NCI-H2107 (cell line): ENCODE measurements at places on chromosomes 13 and 19.

DNA sequence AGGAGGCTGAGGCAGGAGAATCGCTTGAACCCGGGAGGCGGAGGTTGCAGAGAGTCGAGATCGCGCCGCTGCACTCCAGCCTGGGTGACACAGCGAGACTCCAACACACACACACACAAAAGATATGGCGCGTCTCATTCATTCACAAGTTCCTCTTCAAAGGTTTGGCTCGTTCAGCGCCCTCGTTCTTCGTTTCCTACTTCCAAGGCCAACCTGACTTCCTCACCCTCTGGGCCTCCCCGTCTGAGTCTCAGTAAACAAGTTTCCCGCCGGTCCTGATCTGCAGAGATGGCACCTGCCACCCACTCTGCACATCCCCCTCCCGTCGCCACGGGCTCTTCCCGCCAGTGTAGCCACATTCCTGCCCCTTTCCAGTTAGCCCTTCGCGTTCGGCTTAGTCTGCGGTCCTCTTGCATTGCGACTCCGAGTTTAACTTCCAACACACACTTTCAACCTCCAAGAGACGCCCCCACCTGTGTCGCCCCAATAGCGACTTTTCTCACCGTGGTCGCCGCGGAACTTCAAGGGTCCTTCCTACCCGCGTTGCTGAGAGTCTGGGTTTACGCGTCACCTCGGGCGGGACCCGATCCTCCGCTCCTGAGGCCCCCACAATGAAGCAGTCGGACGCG, 1.3 kb upstream of the BSG start:
- DNase-seq, result no peak

GRCh38 chr13:35092751-35093150, 150.7 kb downstream of the NBEA start:
- no peak for DNase-seq

DNA sequence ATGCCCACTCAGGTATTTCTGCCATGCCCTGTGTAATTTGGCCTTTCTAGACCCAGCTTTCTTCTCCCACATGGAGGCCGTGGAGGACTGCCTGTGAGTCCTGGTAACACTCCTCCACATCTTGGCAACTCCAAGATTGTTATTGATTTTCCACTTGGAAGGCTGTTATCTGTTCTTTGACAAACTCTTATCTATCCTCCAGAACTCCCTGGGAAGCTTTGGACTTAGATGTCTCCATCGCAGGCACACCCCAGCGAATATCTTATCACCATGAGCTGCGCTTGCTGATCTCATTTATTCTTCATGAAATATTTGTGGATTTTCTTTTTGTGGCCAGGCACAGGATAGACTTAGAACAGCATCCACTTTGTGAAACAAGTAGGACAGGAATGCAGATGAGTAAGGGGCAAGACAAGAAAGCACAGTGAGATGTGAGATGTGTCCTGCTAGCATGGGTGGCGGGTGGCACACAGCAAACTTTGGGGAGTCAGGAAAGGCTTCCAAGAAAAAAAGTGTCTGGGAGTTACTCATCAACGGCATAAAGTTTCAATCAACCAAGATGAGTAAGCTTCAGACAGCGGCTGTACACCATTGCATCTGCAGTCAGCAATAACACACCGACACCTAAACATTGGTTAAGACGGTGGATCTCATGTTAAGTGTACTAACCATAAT, 84.5 kb upstream of the IRS2 start:
- DNase-seq, result no peak

DNA sequence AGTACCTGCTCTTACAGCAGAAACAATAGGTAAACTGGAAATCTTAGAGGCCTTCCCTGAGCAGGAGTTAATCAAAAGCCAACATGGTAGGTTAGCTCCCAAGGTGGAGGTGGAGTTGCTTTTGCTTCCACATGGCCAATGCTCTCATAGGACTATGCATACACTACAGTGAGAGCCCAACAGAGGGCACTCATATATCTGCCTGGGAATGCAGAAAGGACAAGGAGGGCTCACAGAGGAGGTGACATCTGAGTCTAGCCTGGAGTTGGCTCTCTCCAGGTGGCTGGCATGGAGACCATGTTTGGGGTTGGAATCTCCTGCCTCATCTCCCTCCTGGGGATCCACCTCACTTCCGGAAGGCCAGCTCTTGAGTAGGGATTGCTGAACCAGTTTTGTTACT, 34.6 kb downstream of the ATP8A2 start:
- no peak for DNase-seq

DNA sequence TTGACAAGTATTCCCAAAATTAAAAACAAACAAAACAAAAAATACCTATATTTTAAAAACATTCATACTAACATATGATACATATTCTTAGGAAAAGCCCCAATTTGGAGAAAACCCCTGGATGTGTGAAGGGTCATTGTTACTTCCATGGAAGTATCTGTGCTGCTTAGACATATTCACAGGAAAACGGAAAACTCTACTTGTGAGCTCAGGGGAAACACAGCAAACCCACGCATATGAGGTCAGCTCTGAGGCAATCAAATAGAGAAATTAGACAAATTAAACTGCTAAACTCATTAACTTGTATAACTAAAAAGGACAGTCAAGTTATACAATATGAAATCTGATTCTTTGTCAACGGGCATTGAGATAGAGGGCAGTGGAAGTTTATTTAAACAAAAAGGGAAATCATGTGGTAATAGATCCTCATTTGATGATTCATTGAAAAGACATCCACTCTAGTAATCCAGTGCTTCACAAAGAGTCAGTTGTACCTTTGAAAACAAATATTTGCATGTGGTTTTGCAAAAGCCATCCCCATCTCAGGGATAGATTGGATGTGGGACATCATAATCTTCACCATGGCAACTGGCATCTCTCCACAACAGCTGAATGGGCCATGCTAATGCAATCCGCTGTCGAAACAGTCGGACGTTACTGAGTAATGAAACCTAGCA, 423.4 kb downstream of the ITGBL1 start:
- peak; percentile 15 for DNase-seq

- DNase-seq, result no peak
Observed at GRCh38 chr13:40139896-40140520, 484.5 kb downstream of the COG6 start.

DNA sequence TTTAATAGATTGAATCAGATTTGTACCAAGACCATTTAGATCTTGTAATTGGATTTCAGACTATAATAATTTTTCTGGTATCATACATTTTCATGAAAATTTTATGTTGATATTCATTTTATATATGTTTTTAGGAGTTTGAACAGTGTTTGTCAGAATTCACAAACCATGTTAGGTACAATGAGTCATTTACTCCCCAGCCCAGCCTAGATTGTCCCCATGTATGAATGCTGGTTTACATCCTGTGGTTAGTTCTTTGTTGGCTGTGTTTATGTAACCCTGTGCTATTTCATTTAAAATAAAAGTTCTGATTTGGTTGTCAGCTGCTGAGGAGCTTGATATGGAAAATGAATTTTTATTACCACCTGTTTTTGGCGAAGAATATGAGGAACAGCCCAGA, 96.7 kb downstream of the GJA3 start:
- DNase-seq, result no peak

- no peak for DNase-seq
Observed at GRCh38 chr13:97856304-97856675, 97.2 kb upstream of the IPO5 start.

DNA sequence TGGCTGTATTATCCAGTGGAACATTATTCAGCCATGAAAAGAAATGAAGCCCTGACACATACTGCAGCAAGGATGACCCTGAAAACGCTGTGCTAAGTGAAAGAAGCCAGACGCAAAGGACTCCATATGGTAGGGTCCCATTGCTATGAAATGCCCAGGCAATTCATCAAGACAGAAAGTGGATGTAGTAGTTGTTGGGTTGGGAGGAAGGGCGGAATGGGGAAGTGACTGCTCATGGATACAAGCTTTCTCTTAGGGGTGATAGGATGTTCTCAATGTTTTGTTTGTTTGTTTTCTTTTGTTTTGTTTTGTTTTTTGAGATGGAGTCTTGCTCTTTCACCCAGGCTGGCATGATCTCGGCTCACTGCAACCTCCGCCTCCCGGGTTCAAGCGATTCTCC, 11.1 kb upstream of the CEACAM16 start:
- no peak for DNase-seq

DNA sequence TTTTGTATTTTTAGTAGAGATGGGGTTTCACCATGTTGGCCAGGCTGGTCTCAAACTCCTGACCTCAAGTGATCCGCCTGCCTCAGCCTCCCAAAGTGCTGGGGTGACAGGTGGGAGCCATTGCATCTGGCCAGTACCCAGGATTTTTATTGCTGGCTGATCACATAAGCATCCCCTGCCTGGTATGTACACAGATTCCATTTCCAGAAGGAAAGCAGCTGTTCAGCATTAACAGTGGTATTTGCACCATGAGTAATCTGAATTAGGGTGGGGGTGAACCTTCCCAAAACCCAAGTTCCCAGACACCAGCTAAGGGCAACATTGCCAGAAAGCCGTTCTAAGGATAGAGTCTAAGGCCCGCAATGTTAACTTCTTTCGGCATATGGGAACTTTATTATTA, 7.3 kb downstream of the ZNF555 start:
- DNase-seq, result no peak

DNA sequence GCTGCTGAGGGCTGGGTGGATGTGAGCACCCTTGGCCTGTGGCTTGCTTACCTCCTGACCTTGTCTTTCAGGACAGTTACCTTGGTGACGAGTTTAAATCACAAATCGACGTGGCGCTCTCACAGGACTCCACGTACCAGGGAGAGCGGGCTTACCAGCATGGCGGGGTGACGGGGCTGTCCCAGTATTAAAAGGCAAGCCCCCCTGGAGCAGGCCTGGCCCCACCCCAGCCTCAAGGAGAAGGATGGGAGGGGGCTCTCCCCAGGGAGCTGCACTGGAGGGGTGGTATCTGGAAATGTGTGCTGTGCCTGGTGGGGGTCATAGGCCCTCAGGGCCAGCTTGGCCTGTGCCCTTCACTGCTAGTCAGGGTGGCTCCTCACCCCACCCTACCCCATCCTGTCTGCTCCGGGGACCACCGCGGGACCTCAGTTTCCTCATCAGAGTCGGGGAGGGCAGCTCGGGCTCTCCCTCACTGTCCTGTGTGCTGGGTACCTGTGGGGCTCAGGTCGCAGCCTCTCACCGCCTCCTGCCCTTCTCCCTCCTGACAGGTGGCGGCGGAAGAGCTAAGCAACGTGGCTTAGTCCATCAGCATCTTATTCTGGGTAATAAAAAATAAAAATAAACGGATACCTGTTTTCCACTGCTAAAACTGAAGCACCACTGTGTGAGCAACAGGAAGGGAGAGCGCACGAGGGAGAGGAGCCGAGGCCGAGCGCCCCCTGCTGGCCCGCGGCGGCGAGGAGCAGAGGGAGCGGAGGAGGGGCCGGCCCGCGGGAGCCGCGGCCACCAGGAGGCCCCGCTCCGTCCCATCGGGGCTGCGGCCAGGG, 29.8 kb downstream of the CERS1 start:
- DNase-seq, result no peak

DNA sequence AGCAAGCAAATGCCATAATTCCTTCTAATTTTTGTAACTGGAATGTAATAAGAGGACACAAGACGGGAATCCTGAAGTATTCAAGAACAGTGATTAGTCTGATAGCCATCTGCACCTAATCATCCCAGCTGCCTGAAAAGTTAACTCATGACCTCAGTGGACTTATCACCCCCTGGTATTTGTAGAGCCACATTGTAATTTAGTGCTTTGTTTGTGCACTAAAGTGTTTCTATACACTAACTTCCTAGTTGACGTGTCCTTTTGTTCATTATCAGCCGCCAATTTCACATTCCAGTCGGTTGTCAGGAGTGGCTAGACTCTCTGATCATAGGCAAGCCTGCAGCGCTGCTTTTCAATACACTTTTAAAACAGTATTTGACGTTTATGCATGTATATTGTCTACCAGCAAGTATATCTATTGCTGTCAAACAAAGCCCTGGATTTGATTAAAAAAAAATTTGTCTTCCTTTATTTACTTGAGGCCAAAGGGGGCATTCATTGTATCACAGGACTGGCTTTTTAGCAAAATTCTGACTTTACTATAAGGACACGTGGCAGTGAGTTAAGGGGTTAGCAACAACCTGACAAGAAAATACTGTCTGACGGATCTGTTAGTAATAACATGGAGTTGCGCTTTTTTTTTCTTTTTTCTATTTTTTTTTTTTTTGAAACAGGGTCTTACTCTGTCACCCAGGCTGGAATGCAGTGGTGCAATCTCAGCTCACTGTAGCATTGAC, 10.4 kb upstream of the SOX21 start:
- no peak for DNase-seq

- no peak for DNase-seq
Observed at GRCh38 chr19:12937093-12937926, 1.1 kb upstream of the CALR start.

DNA sequence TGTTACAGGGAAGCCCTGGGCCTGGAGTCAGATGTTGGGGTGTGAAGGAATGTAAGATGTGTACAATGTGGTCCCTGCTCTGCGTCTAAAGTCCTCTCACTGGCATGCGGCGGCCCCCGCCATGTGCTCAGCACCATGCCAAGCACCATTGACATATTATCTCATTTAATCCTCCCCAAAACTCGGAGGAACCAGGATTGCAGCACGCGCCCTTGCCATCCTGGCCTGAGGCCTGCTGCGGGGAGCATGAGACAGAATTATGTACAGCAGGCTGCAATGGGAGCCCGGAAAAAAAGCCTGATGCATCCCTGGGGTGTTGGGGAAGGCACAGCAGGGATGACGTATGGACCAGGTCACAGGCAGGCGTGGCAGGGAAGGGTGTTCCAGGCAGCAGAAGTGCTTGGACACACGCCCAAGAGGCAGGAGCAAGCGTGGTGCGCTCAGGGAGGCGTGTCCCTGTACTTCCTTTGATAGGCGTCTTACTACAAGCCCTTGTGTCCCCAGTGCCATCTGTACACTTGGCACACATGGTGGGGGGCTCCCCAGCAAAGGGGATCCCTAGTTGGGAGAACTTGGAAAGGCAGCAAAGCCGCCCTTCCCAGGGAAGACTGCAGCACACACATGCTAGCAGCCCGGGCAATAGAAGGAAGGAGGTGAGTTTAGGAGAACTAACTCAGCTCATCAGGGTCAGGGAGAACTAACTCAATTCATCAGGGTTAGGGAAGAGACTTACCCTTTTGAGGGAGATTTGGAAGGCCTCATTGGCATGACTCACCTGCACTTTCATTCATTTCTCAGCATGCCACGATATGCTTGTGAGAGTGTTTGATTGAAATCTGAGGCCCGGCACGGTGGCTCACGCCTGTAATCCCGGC, 3.4 kb downstream of the EVI5L start:
- no peak for DNase-seq

- DNase-seq, result no peak
Observed at GRCh38 chr19:14119146-14119545, 1.6 kb upstream of the PRKACA start.

GRCh38 chr13:74103196-74103595, 31.0 kb downstream of the KLF12 start:
- no peak for DNase-seq
